ENCODE measurements at places on chromosomes 6 and 20.

DNA sequence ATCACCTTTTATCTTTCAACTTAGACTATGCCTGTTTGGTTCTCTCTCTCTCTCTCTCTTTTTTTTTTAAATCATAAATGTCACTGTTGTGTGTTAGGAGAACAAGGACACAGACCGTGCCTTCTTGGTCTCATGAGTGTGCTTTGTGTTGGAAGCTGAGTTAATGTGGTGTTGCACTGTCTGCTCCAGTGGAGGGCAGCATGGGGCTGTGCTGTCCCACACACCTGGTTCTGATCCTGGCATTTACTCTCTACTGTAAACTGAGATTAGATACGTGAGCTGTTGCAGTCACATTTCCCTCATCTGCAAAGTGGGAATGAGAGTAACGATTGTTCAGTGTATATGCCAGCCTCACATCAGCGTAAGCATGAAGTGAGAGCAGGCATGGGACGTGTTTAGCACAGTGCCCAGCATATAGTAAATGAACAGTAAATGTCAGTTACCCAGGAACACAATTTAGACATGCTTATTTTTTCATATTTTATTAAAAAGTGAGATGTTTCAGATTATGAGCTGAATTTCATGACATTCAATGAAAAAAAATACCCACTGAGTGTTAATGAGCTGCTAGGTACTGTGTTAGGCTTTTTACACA, 161.1 kb downstream of the FARS2 start:
- no peak for DNase-seq

DNA sequence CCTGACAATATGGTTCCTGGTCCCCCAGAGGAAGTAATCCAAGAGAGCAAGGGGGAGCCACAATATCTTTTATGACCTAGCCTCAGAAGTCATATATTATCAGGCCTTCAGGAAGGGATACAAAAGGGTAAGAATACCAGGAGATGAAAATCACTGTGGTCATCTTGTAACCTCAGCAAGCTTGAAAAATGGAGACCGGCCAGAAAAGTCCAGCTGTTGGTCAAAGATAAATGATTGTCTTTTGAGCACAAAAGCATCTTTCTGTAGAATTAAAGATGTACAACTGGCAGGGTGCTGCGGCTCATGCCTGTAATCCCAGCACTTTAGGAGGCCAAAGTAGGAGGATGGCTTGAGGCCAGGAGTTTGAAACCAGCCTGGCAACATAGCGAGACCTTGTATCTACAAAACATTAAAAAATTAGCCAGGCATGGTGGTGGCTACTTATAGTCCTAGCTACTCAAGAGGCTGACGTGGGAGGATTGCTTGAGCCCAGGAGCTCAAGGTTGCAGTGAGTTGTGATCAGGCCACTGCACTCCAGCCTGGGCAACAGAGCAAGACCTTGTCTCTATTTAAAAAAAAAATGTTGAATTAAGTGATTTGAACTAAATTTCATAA, 118.0 kb upstream of the MARCKS start:
- no peak for DNase-seq

DNA sequence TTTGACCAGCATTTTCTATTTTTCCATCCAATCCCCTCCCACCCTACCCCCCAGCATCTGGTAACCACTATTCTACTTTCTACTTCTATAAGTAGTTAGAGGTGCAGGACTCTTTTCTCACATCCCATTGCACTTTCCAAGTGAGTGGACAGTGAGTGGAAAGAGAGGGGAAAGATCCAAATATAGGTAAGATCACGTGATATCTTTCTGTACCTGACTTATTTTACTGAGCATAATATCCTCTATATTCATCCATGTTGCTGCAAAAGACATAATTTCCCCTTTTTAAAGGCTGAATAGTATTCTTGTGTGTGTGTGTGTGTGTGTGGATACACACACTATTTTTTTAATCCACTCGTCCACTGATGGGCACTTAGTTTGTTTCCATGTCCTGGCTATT, 18.1 kb downstream of the RBM24 start:
- no peak for DNase-seq

GRCh38 chr20:31827059-31827458, 7.9 kb downstream of the MYLK2 start:
- no peak for DNase-seq

GRCh38 chr6:105819745-105820144, 266.4 kb upstream of the PRDM1 start:
- DNase-seq = no peak

- DNase-seq = no peak
These were observed 24.0 kb downstream of the SLC13A3 start for GRCh38 chr20:46627234-46627633.

DNA sequence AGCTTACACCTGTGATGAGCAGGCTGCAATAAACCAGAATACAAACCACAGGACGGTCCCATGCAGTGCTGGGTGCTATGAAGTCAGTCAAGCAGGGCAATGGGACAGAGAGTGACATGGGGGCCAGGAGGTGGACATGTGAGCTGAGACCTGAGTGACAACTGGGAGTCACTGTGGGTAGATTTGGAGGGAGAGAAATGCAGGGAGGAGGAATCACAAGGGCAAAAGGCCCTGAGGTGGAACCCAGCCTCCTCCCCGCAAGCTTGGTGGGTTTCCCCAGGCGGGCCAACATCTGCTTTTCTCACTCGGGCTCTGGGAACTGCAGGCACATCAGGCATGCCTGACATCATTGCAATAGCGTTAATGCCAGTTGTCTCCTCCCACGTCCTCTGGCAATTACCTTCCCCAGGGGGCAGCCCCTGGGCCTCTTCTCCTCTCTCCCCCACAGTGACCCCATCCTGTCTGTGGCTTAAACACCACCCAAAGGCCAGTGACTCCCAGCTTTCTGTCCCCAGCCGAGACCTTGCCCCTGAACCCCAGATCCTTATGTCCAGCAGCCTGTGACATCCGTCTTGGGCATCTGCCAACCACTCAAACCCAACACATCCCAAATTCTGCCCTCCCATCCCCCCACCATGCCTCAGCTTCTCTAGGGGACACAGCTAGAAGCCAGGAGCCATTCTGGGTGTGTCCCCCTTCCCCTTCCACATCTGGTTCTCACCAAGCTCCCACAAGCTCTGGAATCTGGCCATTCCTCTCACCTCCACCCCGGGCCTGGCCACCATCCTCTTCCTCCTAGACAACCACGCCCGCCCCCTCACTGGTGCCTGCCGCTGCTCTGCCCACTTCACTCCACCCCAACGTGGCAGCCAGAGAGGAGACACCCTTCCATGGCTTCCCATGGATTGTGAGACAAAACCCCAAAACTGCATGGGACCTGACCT, 28.2 kb downstream of the PDRG1 start:
- DNase-seq = no peak

GRCh38 chr6:163897030-163897429, 482.5 kb downstream of the QKI start:
- no peak for DNase-seq

GRCh38 chr6:10411971-10412460, 2.9 kb downstream of the TFAP2A start:
- peak; percentile 21 for DNase-seq

- no peak for DNase-seq
These were observed 268.4 kb upstream of the IRAK1BP1 start for GRCh38 chr6:78598966-78599365.

DNA sequence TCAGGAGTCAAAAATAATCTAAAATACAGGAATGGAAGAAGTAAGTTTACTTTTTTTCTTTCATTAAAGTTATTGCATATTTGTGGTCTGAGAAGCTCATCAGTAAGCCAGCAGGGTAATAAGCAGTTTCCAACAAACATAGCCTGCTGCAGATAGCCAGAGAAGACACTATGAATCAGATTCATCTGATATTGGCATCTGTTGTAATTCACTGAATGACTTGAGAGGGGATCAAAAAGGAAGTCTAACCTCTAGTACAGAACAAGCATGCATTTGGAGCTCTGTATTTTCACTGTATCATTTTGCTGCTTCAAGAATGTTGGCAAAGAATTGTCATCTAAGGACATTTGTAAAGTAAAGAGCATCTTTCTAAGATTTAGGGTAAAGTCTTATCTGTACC, 53.8 kb upstream of the UFL1 start:
- DNase-seq = no peak

Data from T-helper 1 cell (primary cell).